ENCODE measurements at places on chromosomes 5 and 9.

DNA sequence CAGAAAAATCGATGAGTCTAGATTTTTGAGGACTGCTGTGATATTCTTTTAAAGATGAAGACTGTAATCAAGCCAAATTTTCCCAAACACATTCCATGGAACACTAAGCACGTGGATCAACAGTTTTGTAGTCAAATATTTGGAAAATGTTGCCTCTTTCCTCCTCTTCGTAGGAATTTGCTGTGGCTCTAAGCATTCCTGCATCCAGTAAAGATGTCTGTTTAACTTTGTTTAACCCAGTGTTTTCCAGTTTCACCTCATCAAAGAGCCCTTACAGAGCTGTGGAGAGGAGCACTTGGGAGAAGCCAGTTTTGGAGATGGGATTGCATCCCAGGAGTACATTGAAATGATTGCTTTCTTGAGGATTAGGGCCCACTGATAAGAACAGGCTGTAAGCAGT lies 58.9 kb downstream of the INSYN2B start:
- DNase-seq = no peak

DNA sequence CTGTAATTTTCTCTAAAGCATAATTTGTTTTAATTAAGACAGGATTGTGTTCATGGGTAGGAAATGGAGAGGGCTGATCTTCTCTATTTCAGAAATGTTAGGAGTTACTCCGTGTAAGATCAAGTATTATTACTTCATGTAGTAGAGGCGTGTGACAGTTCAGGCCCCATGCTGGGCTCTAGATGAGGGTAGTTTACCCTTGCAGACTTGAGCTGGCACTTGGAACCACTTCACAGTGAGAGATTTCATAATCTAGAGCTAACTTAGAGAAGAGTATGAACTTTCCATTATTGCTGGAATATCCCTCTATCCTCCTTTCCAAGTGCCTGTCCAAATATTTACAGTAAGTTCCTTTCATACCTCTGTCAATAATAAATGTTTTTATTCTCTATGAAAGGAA lies 195.1 kb downstream of the PCSK5 start:
- DNase-seq = no peak

GRCh38 chr9:113156880-113157279 lies 6.1 kb downstream of the SLC31A2 start:
- DNase-seq = no peak

GRCh38 chr5:159130871-159131270 lies 31.2 kb upstream of the EBF1 start:
- DNase-seq = no peak

GRCh38 chr5:125409861-125410536 lies 663.6 kb upstream of the ZNF608 start:
- no peak for DNase-seq

DNA sequence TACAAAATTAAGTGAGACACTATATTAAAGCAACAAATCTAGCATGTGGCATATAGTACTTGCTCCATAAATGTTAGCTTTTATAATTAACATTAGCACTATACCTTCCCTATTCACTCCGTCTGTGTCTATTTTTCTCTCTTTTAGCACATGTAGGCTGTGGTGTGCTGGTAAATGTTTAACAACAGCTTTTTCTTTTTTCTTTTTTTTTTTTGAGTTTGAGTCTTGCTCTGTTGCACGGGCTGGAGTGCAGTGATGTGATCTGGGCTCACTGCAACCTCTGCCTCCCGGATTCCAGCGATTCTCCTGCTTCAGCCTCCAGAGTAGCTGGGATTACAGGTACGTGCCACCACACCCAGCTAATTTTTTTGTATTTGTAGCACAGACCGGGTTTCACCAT lies 62.1 kb downstream of the SPRY4 start:
- no peak for DNase-seq

DNA sequence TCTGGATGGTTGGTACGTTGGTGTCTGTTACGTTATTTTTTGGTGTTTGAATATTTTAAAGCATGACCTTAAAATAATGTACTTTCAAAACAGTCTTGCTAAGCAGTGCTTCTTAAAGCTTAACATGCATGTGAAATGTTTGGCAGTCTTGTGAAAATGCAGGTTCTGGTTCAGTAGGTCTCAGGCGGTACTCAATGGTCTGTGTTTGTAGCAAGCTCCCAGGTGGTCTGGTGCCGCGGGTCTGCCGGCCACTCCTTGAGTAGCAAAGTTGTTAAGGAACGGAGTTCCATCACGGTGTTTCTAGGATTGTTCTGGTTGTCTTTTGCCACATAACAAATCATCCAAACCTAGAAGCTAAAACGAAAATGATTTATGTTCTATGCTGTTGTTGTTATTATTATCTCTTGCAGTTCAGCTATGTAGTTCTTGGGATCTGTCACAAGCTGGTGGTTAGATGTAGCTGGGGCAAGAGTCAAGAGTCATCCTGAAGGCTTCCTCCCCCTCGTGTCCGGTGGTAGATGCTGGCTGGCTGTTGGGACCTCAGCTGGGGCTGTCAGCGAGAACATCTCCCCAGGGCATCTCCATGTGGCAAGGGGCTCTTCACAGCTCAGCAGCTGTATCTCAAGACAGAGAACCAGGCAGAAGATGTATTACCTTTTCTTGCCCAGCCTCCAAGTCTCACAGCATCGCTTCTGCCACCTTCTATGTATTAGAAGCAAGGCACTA lies 186.8 kb downstream of the PALM2AKAP2 start:
- DNase-seq = no peak

- DNase-seq = no peak
Measured at GRCh38 chr5:92470770-92471169, 1087.7 kb upstream of the ARRDC3 start.

DNA sequence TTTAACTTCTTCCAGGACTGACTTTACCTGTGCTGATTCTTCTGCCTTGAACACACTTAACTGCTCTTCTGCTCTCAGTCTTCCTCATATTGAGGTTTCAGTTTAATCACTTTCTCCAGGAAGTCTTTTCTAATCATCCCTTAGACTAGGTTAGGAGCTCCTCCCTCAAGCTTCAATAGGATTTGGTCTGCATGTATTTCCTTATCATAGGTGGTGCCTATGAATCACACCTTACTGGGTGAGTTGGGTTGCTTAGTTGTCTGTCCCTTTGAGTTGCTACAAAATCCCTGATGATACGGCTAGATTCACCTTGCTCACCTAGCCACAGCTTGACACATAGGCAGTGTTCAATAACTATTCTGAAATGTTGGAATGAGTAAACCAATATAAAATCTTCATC lies 164.4 kb downstream of the DNAH5 start:
- no peak for DNase-seq

- peak; percentile 26 for DNase-seq
Measured at GRCh38 chr9:12697719-12698118, 4.5 kb downstream of the TYRP1 start.

DNA sequence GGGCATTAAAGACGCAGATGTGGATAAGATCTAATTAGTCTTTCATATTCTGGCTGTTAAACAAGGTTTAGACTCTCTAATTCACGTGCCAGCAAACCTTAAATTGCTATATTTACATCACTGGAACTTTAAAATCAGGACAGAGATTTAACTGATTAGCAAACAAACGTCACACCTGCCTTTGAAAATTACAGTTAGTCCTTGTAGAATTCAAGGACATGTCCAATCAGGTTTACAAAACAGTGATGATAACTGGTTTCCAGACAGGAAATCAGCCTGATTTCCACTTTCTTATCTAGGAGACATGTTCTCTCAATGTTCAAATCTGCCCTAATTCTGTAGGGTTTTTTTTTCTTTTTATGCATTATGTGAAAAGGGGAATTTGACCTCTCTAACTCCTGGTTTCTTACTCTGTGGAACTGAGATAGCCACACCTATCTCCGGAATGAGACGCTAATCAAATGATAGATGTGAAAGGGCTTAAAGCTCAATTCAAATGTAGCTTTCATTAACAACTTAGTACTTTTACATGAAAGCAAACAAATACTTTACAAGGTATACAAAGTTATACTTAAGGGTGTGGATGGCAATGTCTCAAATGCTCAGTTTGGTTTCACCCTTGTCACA lies 26.5 kb downstream of the SPINK5 start:
- no peak for DNase-seq

- no peak for DNase-seq
Measured at GRCh38 chr9:114321759-114322158, 1.1 kb upstream of the ORM1 start.

DNA sequence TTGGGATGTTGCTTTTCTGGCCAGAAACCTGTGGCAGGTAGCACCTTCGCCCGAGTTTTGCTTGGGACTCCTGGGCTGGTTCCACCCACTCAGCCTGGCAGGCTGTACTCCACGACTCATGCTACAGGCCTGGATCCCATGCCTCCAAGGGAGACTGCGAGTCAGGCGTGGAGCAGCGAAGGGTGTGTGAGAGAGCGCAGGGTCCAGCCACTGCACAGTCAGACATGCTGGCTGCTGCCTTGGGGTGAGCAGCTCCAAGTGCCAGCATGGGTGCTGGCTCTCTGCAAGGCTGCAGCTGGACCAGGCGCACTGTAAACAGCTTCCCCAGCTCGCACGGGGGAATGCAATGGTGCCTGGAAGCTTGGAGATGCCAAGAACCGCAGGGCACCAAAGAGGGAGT lies 249.6 kb upstream of the EDIL3 start:
- no peak for DNase-seq
